Cerebellar nuclear complex (tissue), 1 donor: ENCODE measurements at places on chromosomes 7 and 10.

GRCh38 chr7:17401791-17402627 is 103.6 kb downstream of the AHR start:
- no peak for DNase-seq

GRCh38 chr7:49513911-49514310 is 259.5 kb upstream of the VWC2 start:
- DNase-seq: no peak

DNA sequence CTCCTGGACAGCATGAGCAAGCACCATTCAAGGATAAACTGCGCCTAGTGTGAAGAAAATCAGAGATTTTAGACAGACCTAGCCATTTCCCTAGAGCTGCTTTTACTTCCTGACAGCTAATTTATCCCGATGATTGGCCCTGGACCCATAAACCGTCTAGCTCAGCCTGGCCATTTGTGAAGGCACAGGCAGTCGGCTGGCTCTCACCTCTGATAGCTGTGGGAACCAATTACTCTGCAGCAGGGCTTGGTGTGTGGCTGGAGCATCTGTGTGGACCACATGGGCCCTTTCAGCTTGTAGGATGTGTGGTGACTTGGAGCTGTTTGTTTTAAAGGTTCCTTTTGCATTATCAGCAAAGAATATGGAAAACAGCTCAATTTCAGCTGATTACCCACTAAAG is 111.1 kb upstream of the NPY start:
- DNase-seq: no peak

DNA sequence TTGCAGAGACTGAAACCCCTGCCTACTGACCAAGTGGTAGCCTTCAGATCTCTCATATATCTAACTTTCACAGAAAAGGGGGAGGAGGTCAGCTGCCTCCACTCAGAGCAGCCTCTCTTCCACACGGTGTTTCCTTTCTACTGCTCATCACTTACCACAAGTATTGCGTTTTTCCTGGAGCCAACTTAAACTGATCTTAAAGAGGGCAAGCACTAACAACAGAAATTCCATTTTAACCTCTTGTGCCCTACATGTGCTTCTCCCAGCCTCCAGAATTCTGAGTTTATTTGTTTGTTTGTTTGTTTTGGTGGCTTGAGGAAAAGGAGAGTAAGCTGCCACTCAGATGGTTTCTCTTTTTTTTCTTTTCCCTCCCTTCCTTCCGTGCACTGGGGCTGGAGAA is 19.1 kb downstream of the SKIDA1 start:
- no peak for DNase-seq

GRCh38 chr10:69952069-69952800 is 100.4 kb upstream of the MACROH2A2 start:
- no peak for DNase-seq

GRCh38 chr10:76395251-76395650 is 963.8 kb downstream of the LRMDA start:
- DNase-seq: no peak

DNA sequence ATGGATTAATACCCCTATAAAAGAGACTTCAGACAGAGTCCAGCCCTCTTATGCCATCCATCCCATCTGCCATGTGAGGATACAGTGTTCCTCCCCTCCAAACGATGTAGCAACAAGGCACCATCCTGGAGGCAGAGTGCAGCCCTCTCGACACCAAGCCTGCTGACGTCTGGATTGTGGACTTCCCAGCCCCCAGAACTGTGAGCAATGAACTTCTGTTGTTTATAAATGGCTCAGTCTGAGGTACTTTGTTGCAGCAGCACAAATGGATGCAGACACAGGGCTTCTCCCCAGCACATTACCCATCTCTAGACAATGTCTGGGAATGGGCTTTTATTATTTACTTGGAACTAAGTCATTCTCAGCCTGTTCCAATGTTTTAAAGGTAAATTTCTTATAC is 195.6 kb downstream of the WDR37 start:
- DNase-seq: no peak

DNA sequence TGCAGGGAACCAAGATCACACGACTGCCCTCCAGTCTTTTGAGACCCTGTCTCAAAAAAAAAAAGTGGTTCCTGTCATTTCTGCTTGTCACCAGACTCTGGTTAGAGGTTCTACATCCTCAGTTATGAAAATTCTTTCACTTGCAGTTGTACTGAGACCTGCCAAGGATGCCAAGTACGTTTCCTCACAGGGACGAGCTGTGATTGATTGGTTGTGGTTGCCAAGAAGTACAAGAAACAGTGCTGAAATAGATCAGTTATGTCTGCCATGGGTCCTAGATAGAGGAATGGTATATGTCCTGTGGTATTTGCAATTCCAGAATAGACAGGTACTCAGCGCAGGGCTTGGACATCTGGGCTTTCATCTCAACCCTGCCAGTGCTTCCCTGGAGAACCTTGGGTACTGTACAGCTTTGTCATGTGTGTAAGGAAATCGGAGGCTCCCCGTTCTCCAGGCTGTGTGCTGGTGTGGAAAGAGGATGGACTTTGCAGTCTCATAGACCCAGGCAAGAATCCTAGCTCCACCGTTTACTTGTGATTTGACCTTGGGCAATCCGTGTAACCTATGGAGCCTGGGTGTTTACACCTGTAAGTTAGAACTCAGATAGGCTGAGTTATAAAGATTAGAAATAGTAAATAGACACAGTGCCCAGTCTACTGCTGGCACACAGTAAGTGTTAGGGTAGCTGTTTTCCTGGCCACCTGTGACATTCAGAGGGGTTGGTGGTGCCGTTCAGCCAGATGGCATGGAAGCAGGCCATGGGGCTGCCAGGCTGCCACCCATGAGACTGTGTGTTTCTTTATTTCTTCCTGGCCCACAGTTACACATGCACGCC is 53.0 kb downstream of the COL13A1 start:
- no peak for DNase-seq

DNA sequence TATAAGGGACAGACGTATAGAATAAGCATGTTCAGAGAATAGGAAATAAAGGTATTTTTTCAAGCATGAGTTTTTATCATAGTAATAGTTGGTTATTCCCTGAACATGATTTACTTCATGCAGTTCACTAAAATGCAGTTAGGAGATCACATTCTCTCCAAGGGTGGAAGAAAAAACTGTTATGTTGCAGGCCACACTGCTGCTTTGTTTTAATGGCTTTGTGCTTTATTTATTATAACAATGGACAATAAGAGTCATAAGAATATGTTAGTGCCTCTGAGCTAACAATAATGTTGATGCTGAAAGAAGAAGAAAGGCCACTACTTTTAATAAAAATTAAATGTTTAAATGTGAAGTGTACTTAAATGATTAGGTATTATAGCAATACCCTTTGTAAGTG is 78.5 kb upstream of the GATAD1 start:
- DNase-seq: no peak

- DNase-seq: no peak
These were observed 27.1 kb downstream of the LMTK2 start for GRCh38 chr7:98133621-98134303.

DNA sequence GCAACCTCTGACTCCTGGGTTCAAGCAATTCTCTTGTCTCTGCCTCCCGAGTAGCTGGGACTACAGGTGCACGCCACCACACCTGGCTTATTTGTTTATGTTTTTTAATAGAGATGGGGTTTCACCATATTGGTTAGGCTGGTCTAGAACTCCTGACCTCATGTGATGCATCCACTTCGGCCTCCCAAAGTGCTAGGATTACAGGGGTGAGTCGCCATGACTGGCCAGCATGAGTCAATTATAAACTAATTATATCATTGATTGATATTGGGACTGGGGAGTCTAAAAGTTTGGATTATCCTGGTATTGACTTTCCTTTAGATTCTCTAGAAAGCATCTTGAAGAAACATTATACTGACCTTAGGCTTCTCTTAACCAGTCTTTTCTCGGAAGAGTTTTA is 73.9 kb upstream of the CCNY start:
- no peak for DNase-seq

DNA sequence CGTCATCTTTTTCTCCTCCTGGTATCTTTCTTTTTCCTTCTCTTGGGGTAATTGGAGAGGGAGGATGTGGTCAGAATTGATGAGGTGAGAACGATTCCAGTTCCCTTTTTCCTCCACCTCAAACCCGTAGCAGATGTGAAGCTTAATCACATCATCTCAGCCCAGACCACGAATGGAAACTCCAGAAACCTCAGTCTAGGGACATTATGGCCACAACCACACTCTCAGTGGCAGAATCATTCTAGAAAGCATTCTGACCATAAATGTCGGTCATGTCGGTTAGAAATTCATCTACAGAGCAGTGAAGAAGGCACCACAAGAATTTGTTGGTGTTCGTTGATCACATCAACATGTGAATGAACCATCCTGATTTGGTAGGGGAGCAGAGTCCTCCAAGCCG is 78.7 kb downstream of the GATA3 start:
- DNase-seq: no peak

DNA sequence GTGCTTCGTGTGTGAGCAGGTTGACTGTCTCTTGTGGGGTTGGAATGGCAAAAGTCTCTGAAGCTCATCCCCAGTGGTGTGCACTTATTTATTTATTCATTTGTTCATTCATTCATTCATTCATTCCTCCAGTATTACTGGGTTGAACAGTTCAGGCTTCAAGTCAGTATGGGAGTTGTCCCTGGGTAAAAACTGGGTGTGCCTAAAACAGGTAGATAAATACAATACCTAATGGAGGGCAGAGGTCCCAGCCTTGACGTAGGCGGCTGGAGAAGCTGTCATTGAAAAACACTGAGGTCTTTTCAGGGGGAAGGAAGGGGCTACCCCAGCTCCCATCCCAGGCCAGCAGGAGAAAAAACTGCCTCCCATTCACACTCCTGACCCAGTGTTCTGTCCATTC is 11.0 kb downstream of the CASP7 start:
- DNase-seq: no peak

- no peak for DNase-seq
These were observed 21.6 kb downstream of the FZD1 start for GRCh38 chr7:91285696-91286355.

DNA sequence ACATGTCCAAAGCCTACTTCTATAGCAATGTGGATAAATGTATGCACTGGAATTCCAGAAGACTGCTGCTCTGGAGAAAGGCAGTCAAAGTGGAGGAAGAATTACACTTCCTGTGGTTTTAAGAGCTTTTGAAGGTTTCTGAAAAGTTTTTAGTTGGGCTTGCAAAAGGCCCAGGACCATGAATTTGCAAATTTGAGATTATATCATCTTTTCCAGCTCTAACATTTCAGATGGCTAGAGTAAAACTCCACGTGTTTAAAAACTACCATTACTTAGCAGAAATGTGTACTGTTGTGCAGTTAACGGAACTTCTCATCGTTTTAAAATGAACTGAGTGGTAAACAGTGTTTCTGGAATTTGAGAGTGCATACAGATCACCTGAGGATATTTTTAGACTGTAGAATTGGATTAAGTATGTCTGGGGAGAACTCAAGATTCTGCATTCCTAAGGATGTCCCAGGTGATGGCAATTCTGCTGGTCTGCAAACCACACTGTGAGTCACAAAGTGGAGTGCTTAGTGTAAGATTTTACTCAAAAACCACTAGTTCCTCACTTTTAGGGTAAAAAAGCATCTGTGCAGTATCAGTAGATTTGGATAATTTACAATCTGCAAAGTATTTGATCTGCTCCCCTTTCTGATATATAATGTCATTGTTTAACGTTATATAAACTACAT is 32.9 kb upstream of the CCDC71L start:
- no peak for DNase-seq

- no peak for DNase-seq
These were observed 119.2 kb downstream of the LRRC4 start for GRCh38 chr7:127911968-127912511.

- no peak for DNase-seq
These were observed 62.4 kb downstream of the LSM5 start for GRCh38 chr7:32427769-32428291.

DNA sequence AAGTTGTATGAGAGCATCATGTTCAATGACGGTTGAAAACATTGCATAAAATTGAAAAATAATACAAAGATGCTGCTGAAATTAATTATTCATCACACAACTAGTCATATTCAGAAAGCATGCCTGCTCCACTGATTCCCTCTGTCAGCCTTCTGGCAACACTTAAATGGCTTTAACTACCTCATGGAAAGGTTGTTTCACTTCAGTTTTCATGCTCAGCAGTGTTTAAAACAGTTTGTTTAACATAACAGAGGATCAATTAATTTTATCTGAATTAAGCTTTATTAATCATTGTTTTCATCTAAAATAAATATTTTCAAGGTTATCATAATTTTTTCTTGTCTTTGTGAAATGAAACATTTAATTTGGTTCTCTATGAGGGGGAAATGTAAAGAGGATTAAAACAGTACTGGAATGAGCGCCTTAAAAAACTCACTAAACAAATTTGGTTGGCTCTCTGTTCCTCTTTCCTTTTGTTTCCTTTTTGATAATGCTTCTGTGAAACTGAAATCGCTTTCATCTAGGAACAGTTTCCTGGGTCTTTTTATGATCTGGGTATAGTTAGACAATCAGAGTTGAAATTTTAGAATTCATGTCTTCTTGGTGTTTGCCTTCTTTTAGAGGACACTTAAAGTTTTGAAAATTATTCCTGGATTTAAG is 427.4 kb downstream of the SH2D4B start:
- DNase-seq: no peak

- no peak for DNase-seq
These were observed 100.1 kb downstream of the LSMEM1 start for GRCh38 chr7:112580717-112581435.

DNA sequence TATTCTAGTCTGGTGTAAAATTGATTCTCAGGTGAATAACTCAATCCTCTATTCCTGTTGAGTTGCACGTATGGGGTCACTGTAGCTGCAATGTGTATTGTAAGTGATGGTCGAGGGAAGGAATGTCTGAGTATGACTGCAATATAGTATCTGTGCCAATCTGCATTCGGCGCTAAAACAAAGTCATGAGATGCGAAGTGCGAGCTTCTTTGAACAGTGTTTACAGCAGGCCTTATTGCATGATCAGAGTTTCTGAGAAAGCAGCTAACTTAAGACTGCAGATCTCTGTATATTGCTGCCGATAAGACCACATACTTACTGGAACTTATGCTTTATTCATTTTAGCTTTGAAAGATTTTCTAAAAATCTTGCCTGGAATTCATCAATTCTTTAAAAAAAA is 341.7 kb upstream of the BMPER start:
- DNase-seq: no peak

- DNase-seq: no peak
These were observed 1145.0 kb upstream of the LRRN3 start for GRCh38 chr7:109945820-109946518.

- DNase-seq: no peak
These were observed 52.5 kb downstream of the DGKB start for GRCh38 chr7:14850039-14850438.

GRCh38 chr7:11345621-11346020 is 371.9 kb downstream of the PHF14 start:
- no peak for DNase-seq

GRCh38 chr7:19554581-19554980 is 154.3 kb downstream of the POLR1F start:
- no peak for DNase-seq

DNA sequence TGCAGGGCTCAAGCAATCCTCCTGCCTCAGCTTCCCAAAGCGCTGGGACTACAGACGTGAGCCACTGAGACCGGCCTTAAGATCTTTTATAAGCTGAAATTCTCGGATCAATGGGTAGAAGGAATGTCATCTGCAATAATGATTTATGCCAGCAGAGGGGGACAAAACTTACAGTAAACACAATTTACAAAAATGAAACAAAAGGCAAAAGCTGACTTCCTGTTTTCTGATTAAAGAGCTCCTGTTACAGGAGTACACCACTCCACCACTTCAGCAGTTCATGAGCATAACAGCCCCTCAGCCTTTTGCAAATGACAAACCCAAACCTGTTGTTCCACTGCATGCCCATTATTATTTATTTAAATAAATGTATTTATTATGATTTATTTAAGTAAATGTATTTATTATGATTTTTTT is 88.5 kb upstream of the ATP6V0A4 start:
- DNase-seq: no peak

- DNase-seq: no peak
These were observed 2.3 kb downstream of the UNCX start for GRCh38 chr7:1234881-1235500.
